ENCODE measurements at places on chromosomes 11 and 22.
A peak's percentile ranks its signal among the peaks of the same experiment; 100 is the strongest.

GRCh38 chr11:375065-376025 is 6.0 kb downstream of the B4GALNT4 start:
- no peak for DNase-seq

- DNase-seq, result peak; percentile 40
These were observed 71.3 kb downstream of the BCR start for GRCh38 chr22:23251445-23252093.

GRCh38 chr11:116600930-116601329 is 171.9 kb downstream of the BUD13 start:
- DNase-seq, result no peak

DNA sequence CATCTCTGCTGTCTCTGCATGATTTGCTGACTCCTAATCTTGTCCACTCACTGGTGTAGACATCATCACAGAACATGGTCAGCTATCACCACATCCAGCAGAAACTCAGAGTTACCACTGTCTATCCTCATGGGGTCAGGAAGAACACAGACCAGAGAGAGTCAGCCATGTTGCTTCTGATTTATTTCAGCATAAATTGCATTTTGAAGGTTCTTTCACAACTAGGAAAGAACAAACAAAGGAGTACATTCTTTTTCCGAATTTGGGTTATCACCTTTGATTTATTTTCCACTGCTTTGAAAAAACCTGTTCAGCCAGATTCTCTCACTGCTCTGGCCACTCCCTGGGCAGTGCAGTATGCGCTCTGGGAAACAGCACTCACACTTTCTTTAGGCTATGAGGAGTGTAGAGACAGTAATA is 172.0 kb upstream of the MTMR2 start:
- no peak for DNase-seq

- DNase-seq, result no peak
These were observed 34.7 kb downstream of the GDPD4 start for GRCh38 chr11:77266766-77267165.

DNA sequence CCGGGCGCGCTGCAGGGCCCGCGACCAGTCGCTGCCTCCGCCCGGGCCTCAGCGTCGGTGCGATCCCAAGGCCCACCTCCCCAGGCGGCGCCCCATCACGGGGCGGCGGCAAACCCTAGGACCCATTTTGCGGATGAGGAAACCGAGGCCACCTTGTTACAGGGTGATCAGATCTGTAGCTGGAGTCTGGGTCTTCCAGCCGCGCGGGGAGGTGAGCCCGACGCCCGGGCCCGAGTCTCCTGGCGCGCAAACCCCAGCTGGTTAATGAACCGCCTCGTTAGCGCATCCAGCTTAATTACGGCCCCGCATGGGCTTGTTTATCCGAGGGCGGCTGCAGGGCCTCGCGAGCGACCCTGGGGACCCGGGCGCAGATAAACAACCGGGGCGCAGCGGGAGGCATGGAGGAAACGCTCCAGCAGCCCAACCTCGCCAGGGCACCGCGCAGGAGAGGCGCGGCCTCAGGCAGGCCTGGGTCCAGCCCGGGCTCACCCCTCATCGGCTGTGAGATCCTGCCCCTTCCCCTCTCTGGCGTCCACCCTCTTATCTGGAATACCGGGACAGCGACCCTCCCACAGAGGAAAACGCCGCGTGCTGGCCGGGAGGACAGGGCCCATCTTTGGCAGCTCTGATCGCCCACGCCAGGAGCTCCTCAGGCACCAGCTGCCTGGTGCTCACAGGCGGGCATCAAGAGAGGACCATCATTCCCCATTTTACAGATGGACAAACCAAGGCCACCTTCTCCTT is 14.7 kb downstream of the OTUB1 start:
- DNase-seq, result no peak

DNA sequence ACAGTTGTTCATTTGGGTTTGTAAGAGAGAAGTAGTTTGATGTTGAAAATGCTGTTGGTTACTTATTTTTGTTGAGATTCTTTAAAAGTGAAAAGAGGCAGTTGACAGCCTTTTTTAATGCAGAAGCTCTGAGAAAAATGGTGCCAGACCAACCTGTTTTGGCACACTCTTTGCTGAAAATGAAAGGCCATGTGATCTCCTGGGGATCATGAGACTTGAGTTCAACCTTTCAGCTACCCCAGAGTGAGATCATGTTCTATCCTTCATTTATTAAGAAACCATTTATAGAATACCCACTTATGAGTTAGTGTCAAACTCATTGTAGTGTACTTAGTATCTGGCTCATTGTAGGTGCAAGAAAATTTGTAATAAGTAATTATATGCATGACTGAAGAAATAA is 196.2 kb downstream of the MAML2 start:
- no peak for DNase-seq

All from activated T-cell treated with anti-CD3 and anti-CD28 coated beads, Interleukin-2, amount 50 U/mL, for 72 hours (primary cell).